Stimulated activated CD4-positive, alpha-beta T cell treated with anti-CD3 and anti-CD28 coated beads, Interleukin-1b, Interleukin-23, amount 100 ng/mL, for 48 hours (primary cell): ENCODE measurements at places on chromosomes 7 and 10.
A peak's percentile ranks its signal among the peaks of the same experiment; 100 is the strongest.

DNA sequence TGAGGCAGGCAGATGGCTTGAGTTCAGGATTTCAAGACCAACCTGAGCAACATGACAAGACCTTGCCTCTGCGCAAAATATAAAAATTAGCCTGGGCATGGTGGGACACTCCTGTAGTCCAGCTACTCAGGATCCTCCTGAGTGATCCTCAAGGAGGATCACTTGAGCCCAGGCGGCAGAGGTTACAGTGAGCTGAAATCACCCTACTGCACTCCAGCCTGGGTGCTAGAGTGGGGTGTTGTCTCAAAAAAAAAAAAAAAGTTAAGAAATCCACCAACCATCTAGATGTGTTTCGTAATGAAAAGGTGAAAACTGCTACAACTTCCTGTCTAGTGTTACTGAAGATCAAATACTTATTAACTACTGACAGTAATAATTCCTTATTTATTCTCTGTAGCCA lies 8.1 kb downstream of the GLCCI1 start:
- no peak for DNase-seq

DNA sequence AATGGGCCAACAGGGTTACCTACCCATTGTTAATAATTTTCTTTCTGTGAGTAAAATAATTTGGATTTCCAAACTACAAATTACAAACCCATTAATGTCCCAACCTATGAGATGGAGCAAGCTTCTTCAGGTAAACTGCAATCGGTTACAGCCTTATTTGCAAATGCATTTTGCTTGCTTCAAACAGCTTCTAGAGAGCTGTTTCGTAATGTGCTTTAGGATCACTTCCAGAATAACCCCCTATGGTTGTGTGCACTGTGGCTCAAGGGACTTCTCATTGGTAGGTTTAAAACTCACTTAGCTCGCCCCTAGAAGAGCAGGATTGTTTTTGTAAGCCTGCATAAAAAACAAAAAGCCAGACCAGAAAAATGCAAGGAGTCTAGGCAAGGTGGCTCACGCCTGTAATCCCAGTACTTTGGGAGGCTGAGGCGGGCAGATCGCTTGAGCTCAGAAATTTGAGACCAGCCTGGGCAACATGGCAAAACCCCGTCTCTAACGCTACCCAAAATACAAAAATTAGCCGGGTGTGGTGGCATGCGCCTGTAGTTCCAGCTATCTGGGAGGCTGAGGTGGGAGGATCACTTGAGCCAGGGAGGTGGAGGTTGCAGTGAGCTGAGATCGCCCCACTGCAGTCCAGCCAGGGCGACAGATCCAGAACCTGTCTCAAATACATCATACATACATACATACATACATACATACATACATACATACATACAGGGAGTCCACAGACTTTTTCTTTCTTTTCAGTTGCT lies 3.3 kb upstream of the MAP3K8 start:
- DNase-seq = no peak

GRCh38 chr10:98790817-98791216 lies 344.1 kb upstream of the HPS1 start:
- no peak for DNase-seq

DNA sequence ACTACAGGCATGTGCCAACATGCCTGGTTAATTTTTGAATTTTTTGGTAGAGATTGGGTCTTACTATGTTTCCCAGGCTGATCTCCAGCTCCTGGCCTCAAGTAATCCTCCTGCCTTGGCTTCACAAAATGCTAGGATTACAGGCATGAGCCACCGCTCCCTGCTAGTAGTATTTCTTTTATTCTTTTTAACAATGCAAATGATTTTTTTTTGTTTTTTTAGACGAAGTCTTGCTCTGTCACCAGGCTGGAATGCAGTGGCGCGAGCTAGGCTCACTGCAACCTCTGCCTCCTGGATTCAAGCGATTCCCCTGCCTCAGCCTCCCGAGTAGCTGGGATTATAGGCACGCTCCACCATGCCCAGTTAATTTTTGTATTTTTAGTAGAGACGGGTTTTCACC lies 58.1 kb downstream of the SVIL start:
- DNase-seq = no peak

DNA sequence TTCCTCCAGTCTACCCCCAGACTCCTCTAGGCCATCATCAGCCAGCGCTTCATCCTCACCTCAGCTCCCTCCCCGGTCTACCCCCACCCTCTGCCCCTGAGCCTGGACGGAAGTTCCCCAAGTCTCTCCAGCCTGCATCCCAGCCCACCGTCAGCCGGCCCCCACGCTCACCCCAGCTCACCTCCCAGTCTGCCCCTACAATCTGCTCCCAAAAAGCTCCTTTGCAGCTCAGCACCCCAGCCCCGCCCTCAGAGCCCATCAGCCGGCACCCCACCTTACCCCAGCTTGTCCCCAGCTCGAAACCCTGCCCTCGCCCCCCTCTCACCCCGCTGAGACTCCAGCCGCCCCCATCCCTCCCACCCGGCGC lies 322 bp upstream of the RAMP3 start:
- no peak for DNase-seq

- no peak for DNase-seq
These were observed 58.6 kb downstream of the SND1 start for GRCh38 chr7:127710635-127711034.

DNA sequence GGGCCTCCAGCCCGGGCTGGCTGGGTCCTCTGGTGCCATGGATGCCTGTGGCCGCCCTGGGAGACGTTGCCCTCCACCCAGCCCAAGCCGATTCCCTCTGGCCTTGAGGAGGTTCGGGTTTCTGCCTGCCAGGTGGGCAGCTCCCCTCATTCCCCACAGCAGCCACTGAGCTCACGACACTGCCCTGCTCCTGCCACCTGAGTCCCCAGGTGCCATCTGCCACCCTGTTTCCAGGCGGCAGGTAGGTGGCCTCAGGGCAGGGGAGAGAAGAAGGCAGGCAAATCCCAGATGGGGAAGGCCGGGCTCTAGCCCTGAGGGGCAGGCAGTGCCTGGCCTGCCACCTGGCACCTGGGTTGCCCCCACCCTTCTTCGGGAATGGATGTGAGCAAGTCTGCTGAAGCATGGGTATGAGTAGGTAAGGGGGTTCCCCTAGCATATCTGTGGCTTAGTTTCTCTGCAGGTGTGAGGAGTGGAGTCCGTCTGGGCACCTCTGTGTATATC lies 92.2 kb upstream of the PPIF start:
- no peak for DNase-seq

GRCh38 chr7:110205899-110206298 lies 885.0 kb upstream of the LRRN3 start:
- no peak for DNase-seq

- peak; percentile 40 for DNase-seq
These were observed 1.2 kb upstream of the ATP6V0E2 start for GRCh38 chr7:149872419-149873073.

DNA sequence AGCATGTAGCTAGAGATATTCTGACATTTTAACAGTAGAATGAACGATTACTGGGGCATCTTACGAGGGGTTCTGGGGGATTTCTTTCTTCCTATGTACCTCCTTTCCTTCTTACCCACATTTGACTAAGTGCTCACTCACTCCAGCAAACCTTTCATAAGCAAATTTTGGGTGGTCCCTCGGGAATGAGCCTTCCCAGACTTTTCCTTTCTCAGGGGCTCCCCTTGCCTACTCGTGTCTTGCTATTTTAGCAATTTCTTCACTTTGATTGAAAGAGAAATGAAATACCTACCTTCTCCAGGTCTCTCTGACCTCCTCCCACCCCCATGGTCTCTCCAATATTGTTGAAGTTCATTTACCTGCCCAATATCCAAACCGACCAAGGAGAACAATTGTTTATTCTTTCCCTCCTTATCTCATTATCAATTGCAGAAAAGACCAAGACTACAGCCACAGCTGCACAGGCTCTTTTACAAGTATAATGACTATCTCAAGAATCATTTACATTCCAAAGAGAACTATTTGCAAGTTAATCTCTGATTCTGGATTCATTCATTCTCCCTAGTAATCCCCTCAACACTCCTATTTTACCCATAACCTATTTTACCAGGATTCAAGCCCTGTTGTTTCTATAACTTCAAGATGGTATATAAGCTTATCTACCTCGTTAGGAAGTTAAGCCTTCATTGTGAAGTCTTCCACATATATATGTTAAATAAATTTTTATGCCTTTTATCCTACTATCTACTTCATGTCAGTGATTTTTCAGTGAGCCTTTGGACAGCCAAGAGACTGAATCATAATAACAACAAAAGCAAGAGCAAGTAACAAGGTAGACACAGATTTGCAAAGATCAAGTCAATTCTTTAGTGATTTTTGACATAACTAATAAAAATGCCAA lies 480.6 kb downstream of the IPMK start:
- no peak for DNase-seq

- DNase-seq = no peak
These were observed 77.2 kb downstream of the EXOC4 start for GRCh38 chr7:133330085-133330484.

DNA sequence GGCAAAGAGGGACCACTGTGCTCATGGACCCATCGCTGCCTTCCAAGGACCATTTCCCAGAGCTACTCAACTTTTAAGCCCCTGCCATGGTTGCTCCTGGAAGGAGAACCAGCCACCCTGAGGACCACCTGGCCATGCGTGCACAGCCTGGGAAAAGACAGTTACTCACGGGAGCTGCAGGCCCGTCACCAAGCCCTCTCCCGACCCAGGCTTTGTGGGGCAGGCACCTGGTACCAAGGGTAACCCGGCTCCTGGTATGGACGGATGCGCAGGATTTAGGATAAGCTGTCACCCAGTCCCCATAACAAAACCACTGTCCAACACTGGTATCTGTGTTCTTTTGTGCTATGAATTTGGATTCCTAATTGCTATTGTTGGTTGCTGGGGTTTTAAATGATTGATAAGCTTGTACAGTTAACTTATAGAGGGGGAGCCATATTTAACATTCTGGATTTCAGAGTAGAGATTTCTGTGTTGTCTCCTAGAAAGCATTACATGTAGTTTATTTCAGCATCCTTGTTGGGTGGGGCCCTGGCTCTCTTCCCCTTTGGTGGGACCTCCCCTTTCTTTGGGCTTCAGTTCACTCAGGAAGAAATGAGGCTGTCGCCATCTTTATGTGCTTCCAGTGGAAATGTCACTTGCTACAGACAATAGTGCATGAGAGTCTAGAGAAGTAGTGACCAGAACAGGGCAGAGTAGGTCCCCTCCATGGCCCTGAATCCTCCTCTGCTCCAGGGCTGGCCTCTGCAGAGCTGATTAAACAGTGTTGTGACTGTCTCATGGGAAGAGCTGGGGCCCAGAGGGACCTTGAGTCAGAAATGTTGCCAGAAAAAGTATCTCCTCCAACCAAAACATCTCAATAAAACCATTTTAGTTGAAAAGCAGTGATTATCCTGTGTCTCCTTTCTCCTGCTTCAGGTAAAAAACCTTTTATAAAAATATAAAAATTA lies 19.4 kb downstream of the LAT2 start:
- no peak for DNase-seq

GRCh38 chr7:22008087-22008486 lies 62.4 kb upstream of the CDCA7L start:
- no peak for DNase-seq

DNA sequence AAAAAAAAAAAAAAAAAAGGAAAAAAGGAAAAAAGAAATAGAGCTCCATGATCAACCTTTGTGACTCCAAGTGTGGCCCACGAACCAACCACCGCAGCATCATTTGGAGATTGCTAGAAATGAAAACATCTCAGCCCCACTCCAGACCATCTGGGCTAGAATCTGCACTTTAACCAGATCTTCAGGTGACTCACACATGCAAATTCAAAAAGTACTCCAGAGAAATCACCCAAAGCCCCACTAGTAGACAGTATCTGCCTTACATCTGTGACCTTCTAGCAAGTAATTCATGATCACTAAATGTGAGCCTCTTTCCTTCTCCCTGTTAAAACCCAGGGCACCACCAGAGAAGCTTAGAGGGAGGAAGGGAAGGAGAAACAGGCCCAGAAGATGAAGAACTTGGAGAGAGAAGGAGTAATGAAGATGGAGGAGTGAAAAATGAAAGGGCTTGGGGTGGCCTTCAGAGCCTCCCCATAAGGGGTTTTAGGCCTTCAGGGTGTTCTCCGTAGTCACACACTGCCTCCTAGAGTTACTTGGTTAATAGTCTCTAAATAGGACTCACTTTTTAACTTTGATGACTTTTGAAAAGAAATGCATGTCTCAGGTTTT lies 94.0 kb downstream of the SLC37A3 start:
- DNase-seq = peak; percentile 48

GRCh38 chr7:37193087-37193774 lies 255.4 kb downstream of the ELMO1 start:
- DNase-seq = no peak

DNA sequence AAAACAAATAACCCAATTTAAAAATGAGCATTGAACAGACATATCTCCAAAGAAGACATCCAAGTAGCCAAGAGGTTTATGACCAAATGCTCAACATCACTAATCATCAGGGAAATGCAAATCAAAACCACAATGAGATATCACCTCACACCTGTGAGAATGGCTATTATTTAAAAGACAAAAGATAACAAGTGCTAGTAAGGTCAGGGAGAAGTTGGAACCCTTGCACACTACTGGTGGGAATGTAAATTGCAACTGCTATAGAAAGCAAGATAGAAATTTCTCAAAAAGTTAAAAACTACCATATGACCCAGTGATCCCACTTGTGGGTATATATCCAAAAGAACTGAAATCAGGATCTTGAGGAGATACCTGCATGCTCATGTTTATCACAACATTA lies 49.5 kb downstream of the SGMS1 start:
- DNase-seq = no peak

GRCh38 chr10:22230158-22230833 lies 12.5 kb upstream of the EBLN1 start:
- DNase-seq = peak; percentile 28

DNA sequence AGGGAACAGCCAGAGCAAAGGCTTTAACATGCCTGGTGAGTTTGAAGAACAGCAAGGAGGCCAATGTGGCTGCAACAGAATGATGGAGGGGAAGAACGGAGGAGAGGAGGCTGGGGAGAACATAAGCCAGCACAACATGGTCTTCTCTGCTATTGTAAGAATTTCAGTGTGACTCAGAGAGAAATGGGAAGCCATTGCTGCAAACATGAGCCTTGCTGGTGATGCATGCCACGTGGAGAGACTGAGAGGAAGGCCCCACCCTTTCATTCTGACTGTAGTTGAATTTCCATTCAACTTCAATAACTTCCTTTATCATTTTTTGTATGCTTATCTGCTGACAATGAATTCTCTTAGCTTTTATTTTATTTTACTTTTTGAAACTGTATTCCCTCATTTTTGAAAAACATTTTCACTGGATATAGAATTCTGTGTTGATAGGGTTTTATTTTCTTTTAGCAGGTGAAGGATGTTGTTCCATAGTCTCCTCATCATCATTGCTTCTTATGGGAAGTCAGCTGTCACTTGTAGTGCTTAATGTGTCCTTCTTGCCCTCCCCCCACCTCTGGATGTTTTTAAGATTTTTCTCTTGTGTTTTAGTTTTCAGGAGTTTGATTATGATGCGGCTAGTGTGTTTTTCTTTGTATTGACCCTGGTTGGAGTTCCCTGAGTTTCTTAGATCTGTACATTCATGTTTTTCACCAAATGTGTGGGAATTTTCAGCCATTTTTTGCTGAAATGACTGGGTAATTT lies 46.4 kb upstream of the LEP start:
- DNase-seq = peak; percentile 28

DNA sequence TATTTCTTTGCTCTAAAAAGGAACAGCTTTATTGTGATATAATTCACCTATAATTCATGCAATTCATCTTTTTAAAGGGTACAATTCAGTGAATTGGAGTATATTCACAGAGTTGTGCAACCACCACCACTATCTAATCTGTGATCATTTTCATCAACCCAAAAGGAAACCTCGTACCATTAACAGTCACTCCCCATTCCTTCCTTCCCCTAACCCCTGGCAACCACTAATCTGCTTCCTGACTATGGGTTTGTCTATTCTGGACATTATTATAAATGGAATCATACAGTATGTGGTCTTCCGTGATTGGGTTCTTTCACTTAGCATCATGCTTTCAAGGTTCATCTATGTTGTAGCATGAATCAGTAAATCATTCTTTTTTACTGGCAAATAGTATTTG lies 52.3 kb downstream of the MKI67 start:
- DNase-seq = no peak
